ENCODE measurements at places on chromosomes 16 and 17. TPM values are rescaled to one million over a fixed set of nuclear protein-coding genes. Genes with fewer than 3 reads are reported as not detected.

HCRT gene
- polyA plus RNA-seq, result not detected

- DNase-seq, result no peak
Measured at GRCh38 chr17:3886776-3887175, 6.1 kb downstream of the CAMKK1 start.

- no peak for DNase-seq
Measured at GRCh38 chr16:87045466-87046216, 271.6 kb downstream of the C16orf95 start.

TMEM92 gene
- polyA plus RNA-seq, result 2.4 TPM

TMEM94 gene
- polyA plus RNA-seq, result 87.3 TPM

VMO1 gene
- 0.74 TPM for polyA plus RNA-seq

DNA sequence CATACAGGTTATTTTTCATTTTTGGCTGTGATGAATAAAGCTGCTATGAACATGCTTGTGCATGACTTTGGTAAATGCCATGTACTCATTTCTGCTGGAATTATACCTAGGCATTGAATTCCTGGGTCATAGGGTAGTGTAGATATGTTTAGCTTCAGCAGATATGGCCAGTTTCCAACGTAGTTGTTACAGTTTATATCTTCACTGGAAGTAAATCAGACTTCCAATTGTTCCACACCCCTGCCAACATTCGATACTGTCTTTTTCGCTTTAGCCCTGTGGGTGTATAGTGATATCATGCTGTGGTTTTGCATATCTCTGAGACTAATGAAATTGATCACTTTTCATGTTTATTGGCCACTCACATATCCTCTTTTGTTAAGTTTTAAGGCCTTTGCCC is 50.4 kb downstream of the ARHGAP27 start:
- DNase-seq, result no peak

Measured in left renal cortex interstitium (tissue), 4 donors.